ENCODE measurements at places on chromosomes 16 and 17.

DNA sequence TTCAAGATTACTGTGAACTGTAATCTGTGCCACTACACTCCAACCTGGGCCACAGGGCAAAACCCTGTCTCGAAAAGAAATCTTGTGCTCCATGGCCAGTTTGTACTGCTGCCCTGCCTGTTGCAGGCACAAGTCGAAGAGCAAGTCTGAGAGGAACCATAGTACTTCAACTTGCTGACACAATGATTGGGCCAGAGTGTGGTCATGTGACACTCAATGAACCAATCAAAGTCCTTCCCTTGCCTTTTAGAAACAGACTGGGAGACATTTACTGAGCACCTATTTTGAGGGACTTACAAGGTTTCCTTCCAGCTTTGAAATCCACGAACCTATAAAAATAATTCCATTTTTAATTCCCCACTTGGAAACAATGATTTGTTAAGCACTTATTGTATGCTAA lies 39.8 kb upstream of the TMC5 start:
- no peak for DNase-seq

DNA sequence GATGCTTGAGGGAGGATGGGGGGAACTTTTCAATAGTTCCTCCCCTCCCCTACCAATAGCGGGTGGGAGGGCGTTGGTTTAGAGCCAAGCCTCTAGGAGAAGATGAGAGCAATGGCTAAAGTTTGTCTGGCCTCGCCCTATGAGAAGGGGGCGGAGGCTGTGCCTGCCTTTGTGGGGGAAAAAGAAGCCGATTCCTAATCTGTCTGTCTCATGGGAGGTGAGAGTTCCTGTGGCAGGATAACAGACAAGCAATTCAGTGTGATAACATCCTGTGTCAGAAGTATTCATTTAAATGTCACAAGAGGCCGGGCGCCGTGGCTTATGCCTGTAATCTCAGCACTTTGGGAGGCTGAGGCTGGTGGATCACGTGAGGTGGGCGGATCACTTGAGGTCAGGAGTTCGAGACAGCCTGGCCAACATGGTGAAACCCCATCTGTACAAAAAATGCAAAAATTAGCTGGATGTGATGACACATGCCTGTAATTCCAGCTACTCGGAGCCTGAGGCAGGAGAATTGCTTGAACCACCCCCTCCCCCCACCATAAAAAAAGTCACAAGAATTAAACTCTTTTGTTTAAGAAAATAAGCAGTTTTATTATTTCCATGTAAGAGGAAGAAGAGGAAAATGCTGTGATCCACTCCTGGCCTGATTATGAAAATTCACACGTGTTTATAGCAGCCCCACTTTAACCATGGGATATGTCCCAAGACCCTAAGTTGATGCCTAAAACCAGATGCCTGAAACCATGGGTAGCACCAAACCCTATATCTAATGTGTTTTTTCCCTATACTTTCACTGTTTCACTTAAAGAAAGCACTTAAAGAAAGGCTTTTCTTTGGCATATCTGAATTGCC lies 1.7 kb downstream of the SLFN5 start:
- DNase-seq = no peak

- DNase-seq = no peak
These were observed 5.8 kb downstream of the SRR start for GRCh38 chr17:2309338-2310154.

DNA sequence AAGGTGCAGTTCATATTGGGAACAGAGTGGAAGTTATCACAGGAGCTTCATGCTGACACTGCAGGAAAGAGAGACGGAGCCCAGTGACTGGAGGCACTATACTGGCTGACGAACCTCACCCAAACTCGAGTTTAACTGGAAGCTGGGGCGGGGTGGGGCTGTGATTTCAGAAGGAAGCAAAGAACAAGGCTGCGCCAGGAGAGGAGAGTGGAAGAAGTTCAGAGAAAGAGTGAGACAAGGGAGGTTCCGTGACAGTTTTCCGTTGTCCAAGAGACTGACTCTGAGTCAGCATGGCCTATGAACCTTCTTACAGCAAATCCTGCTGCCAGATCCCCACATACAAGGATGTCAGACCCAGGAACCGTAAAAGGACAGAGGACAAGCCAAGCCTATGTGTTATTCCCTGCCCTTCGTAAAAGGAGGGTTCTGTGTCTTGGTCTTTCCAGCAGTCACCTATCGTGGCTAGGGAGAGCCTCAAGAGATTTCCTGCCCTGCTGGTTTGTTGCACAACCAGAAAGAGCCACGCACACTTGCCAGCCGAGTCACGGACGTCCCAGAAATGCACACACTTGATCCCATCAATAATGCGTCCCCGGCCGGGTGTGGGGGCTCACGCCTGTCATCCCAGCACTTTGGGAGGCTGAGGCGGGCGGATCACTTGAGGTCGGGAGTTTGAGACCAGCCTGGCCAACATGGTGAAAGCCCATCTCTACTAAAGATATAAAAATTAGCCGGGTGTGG lies 5.1 kb downstream of the PITPNA start:
- DNase-seq = no peak

GRCh38 chr17:42537156-42537805 lies 1.2 kb downstream of the NAGLU start:
- no peak for DNase-seq

DNA sequence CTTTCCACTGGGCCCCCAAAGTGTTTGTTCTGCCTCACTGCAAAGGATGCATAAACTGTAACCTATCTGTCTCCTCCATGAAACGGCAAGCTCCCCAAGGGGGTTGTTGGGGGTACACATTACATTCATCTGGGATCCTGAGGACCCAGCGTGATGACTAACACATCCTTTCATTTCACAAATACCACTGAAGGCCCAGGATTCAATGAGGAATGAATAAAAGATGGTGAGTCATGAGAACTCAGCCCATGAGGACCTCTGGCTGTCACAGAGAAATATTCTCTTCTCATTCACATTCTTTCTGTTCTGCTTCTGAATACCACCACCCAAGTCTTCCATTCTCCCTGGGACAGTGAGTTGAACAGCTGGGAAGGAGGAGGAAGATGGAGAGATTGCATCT lies 149.8 kb downstream of the RBFOX3 start:
- no peak for DNase-seq

GRCh38 chr17:67281053-67281452 lies 36.1 kb upstream of the HELZ start:
- no peak for DNase-seq

DNA sequence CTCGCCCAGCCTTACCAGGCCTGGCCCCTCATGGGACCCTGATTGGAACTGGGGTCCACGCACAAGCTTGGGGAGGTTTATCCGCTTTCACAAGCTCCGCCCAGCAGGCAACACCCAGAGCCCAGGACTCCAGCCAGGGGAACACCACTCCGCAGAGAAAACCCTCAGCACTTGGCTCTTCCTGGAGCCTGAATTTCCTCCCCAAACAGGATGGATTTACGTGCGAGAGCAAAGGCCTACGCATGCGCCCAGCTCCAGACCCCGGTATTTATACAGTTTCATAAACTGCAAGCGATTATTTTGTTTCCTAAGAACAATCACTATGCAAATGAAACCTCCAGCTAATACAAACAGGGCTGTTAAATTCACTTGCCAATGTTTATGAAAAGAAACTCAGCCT lies 22.8 kb downstream of the ZNF423 start:
- DNase-seq = no peak

DNA sequence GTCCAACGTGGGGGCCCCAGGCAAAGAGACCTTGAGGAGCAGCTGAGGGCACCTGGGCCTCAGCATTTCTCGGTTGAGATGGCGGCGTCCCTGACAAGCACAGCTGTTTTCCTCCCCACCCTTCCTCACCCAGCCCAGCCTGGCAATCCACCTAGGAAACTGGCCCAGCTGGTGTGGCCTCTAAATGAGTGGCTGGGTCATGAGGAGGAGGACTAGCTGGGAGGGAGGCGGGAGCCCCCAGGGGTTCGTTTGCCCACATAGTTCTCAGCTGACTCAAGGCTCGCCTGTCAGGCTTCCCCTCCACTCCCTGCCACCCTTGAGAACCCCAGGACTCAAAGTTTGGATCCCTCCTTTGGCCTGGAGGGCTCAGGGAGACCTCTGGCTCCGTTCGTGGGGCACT lies 5.9 kb downstream of the RNF222 start:
- DNase-seq = no peak

DNA sequence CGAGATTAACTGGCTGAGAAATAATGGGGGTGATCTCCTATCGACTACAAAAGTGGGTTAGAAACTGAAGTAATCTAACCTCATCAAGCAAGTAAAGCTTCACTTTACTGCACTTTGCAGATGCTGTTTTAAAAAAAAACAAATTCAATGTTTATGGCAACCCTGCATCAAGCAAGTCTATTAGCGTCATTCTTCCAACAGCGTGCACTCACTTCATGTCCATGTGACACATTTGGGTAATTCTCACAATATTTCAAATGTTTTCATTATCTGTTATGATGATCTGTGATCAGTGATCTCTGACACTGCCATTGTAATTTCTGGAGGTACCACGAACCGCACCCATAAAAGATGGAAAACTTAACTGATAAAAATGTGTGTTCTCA lies 70.8 kb downstream of the KANSL1 start:
- DNase-seq = no peak

GRCh38 chr17:63931981-63932561 lies at the start of gene CD79B:
Gene CD79B, minus strand, starts transcription at chr17:63932331. Its CDS starts 70 bp downstream, at chr17:63932261.
- DNase-seq = no peak

DNA sequence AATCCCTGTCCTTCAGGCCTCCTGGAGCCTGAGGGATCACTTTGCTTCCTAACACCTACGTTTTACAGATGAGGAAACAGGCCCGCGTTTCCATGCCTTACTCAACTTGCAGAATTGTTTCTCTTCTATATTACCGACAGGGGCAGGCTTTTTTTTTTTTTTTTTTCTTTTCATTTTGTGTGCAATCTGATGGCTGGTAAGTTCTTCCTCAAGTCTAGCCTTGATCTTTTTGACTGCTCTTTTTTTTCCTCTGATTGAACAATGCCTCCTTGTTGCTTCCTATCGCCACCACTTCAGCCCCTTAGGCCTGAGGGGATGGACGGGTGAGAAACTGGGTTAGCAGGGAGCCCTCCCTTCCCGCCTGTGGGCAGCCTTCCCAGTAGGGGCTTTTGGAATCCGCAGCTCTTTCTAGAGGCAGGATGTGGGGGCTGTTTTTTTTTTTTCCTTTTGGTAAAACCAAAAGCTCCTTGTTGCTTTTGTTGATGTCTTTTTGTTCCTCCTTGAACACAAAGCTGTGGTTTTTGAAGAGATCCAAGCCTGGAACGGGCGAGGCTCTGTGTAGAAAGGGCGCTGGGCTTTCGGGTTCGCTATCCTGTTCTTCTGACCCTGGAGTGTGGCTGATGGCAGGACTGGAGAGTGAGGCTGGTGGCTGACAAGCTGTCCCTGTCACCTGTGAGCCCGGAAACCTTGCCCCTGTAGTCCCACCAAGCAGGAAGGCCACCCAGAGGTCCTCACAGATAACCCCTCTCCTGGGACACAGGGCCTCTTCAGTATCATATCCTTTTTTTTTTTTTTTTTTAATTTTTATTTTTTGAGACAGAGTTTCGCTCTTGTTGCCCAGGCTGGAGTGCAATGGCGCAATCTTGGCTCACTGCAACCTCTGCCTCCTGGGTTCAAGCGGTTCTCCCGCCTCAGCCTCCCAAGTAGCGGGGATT lies 14.0 kb downstream of the LASP1 start:
- no peak for DNase-seq

- DNase-seq = no peak
These were observed 44.6 kb upstream of the ADCY9 start for GRCh38 chr16:4160658-4161430.

DNA sequence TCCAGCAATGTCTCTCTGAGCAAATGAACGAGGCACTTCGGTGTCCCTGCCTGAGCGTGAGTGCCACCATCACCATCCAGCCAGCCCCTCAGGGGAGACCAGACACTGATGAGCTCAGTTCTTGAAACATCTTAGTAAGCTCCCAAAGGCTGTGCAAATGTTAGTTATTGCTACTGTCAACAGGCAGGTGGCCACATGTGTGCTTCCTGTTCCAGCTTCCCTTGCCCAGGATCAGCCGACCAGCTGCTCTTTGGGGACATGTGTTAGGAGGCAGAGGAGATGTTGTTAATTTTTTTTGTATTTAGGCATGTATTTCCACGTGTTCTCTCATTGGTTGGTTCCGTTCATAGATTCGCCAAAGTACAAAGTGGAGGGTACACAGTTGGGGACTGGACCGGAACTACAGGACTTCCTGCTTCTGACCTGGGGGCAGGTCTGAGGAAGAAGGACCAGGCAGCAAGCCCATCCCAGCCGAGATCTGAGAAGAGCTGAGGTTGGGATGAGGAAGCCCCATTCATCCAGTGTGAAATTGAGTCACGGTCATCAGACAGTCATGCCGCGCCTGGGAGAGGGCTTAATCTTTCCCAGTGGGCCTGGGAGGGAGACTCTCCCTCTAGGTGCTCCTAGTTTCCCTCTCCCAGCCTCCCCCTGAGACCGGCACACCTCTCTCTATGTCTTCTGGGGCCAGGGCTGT lies 3.8 kb downstream of the TTYH2 start:
- DNase-seq = no peak

GRCh38 chr16:30437511-30438046 lies 7.7 kb upstream of the DCTPP1 start:
- DNase-seq = no peak

DNA sequence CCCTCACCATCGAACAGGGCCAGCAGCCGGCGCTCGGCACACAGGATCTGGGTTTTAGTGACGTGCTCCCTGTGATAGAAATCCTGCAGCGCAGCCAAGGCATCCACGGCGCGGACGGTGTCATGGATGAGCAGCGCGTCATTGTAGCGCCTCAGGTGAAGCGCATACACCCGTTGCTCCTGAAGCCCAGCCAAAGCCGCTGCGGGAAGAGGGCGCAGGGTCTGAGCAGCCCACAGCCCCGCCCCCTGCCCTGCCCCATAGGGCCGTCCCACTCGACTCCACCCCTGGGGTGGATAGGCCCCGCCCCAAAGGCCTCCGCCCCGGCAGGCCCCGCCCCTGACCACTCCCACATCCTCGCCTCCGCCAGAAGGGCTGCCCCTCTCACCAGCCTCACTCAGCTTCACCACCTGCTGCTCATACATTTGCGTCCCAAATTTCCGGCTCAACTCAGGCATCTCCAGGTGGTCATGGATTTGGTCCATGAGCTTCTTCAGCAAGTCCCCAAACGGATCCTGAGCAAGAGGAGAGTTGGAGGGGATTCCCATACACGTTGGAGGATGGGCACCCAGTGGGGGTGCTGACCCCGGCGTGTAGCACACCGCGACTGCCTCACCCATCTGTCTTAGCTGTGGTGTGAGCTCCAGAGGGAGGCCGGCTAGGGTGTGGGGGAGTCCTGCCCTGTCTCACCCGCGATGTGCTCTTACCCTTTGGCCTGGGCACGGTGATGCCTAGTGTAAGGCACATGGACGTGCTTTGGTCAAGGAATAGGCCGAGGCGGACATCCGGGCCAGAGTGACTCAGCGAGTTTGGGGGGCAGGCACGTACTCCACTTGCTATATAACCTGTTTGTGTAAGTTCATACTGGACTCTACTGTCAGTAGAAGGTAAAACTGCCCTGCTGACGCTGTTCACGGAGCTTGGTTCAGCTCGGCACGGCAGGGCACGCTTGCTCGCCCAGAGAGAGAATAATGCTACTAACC lies 4.6 kb downstream of the DHX58 start:
- DNase-seq = no peak

- no peak for DNase-seq
These were observed 5.1 kb downstream of the UBN1 start for GRCh38 chr16:4852221-4852872.
